ENCODE measurements at places on chromosomes 1 and 21.

- no peak for DNase-seq
These were observed 15.9 kb downstream of the HSPA13 start for GRCh38 chr21:14366998-14367397.

- no peak for DNase-seq
These were observed 277.0 kb upstream of the BRINP3 start for GRCh38 chr1:190754666-190755065.

- no peak for DNase-seq
These were observed 35.2 kb downstream of the SLC37A1 start for GRCh38 chr21:42548687-42549406.

GRCh38 chr1:172268237-172268636 lies 152.2 kb upstream of the C1orf105 start:
- no peak for DNase-seq

- DNase-seq: no peak
These were observed 260.0 kb downstream of the LRRC7 start for GRCh38 chr1:69827732-69828131.

DNA sequence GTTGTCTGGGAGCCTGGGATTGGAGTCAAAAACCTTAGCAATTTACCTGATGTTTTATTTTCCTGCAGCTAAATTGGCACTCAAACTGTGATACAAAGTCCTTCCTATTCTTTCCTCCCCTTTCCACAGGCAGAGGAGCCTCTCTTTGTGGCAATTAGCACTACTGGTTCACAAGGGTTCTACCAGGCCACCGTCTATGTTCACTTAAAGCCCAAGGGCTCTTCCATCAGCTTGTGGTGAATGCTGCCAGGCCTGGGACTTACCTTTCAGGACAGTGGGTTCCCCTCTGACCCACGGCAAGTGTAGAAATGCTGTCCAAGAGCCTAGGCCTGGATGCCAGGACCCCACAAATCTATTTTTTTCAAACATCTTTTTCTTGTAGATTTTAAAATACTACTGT lies 251.9 kb upstream of the B3GALT2 start:
- no peak for DNase-seq

GRCh38 chr1:209106237-209106741 lies 477.2 kb upstream of the CAMK1G start:
- peak; percentile 32 for DNase-seq

GRCh38 chr1:160131803-160132565 lies 16.4 kb downstream of the ATP1A2 start:
- no peak for DNase-seq

DNA sequence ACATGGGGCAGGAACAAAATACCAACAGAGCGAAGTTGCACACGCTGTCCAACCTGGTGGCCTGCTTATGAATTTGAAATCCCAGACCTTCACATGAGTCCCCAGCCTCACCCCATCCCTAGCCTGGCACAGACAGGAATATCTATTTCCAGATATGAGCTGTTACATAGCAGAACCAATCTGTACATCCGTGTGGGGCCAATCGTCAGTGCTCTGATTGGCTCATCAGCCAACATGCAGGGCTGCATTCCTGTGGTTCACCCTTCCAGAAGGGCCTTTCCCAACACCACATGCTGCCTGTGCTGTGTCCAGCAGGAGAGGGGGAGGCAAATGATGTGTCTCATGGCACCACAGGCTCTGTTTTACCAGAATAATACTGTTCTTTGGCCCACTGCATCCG lies 31.3 kb downstream of the CCN1 start:
- peak; percentile 90 for DNase-seq

- no peak for DNase-seq
These were observed 17.7 kb downstream of the CRYZ start for GRCh38 chr1:74715236-74715502.

DNA sequence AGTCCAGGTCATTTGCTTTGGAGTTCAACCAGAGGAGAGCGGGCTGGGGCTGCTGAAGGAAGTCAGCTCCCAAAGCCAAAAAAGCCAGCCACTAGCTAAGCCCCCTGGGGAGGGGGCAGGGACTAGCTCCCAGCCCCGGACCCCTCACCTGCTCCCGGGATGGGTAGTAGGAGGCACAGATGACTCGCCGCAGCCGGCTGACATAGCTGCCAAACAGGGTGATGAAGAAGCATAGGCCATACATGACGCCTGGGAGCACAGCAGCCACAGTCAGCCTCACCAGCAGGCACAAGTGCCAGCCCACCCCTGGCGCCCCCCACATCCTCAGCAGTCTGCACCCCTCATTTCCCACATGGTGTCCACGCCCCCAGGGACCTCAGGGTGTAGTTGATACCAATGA lies 7.4 kb downstream of the DCST2 start:
- no peak for DNase-seq

- DNase-seq: no peak
These were observed 9.5 kb downstream of the DPT start for GRCh38 chr1:168719306-168720111.

All from AG20443 (cell line).